ENCODE measurements at places on chromosomes 7 and 10.
A peak's percentile ranks its signal among the peaks of the same experiment; 100 is the strongest.

- DNase-seq: no peak
These were observed 161.5 kb downstream of the SEMA3D start for GRCh38 chr7:85025312-85025756.

GRCh38 chr7:20350518-20350951 lies 19.8 kb downstream of the ITGB8 start:
- DNase-seq: peak; percentile 58

- no peak for DNase-seq
These were observed 74.1 kb downstream of the VWA2 start for GRCh38 chr10:114313139-114313538.

DNA sequence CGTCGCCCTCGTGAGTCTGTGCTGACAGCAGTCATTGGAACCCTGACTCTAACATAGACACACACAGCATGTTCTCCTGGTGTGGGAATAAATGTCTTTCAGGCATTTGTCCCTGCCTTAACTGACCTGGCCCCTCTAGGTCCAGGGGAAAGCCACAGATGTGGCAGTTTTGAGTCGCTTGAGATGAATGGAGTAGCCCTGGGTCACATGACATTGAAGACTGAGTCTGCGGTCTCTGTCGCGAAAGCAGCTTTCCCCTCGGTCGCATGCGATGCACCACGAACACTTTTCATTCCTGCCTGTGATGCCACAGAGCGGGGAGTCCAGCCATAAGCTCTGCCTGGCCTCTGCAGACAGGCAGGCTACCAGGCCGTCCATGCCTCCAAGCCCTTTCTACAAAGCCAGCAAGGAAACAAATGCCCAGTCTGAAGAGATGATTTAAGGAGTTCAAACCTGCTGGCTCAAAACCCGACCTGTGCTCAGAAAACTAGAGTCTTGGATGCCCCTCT lies 172.3 kb downstream of the WDR37 start:
- DNase-seq: no peak

GRCh38 chr7:2928613-2929311 lies 84.7 kb upstream of the GNA12 start:
- no peak for DNase-seq

GRCh38 chr7:6160191-6160623 lies 112.2 kb downstream of the CYTH3 start:
- no peak for DNase-seq

DNA sequence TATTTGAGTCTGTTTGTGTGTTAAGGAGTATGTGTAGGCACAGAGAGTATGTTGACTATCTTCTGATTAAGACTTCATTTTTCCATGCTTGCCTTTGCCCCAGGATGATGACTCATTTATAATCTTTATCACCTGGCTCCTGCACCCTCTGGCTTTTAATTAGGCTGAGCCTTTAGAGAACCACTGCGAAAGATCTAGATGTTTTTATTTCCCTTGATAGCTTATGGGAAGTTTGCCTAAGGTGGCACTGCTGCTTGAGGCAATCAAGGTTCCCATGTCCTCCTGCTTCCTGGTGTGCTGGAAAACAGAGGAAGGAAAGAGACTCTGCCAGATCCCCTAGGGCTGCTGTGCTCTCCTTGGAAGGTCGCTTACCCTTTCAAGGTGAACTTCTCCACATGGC lies 114.6 kb downstream of the ARL4A start:
- DNase-seq: no peak

DNA sequence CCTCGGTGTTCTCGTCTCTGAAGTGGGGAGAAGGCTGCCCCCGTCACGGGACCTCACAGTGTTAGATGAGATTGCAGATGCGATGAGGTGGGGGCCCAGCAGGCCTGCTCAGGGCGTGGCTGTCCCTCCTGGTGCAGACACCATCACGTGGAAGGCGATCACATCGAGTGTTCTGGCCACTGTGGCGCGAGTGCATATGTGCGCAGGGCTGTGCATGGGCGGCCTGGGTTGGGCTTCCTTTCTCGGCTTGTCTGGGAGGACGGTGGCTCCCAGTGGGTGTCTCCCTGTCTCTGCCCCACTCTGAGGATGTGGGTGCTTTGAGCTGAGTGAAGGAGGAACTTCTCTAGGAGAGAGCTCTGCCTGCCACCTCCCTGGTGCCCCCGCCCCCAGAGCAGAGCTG lies 83.1 kb downstream of the LHPP start:
- DNase-seq: no peak

DNA sequence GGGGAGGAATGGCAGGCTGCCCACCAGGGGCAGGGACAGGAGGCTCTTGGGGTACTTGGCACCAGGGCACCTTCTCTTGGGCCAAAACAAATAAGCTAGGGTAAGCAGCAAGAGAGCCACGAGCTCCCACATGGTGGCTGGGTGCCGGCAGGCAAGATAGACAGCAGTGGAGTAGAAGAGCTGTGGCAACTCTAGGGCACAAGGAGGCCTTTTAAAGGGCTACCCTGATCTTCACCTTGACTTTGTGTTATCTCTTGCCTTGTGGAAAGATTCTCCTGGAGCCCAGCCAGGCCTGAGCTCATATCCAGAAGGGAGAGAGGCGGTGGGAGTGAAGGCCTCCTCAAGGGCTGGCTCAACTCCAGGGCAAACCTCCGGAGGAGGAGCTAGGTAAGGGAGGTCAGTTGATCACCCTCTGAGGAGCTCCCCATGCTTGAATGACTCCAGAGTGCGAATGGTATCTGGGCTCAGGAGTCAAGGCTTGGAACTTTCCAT lies at the start of gene CYP17A1:
Gene CYP17A1 (minus strand): TSS at position 184 of the 492 bp plus-strand sequence. CDS start 52 bp downstream, at position 132.
- no peak for DNase-seq

DNA sequence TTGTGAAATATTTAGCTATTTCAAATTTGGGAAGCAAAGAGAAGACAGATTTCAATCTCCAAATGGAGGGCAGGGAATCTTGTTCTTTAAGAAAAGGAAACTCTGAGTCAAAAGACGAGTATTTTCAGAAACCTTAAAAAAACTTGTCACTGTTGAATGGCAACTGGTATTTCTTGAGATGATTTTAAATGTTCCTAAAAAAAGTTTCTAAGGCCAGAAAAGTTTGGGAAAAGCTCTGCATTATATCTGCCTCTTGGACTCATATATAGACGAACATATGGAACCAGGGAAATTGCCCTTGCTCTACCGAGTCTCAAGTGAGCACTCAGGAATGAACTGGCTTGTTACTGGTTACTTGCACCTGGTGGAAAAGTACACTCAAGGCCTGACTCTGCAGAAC lies 69.5 kb downstream of the ADAM22 start:
- no peak for DNase-seq

- no peak for DNase-seq
These were observed 270.5 kb downstream of the CCDC3 start for GRCh38 chr10:12730809-12731519.

DNA sequence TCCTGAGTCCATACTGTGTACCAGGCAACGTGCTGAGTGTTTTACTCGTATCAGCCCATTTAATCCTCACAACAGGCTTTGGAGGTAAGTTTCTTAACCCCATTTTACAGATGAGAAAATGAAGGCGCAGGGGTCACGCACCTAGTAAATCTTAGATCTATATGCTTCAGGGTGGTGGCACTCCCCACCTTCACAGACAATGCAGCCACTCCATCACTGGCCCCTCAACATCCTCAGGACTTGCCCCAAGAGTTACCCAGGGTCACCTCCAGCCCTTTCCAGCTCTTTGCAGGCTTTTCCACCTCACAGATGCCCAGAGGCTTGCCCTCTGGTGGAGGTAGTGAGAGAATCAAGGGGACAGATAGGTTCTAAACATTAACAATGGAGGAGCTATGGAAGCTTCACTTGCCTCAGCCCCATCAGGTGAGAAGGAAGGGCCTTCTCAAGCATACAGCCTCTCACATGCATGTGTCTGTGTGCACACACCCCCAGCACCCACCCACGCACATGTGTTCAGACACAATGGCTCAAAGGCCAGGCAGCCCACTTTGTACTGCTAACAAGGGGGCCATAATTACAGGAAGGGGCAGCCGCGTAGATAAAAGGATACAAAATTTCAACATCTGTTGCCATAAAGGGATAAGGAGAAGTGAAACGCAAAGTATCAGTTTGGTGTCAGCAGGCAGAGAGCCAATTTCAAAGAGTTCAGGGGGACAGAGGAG lies 29.1 kb downstream of the DPCD start:
- DNase-seq: no peak

DNA sequence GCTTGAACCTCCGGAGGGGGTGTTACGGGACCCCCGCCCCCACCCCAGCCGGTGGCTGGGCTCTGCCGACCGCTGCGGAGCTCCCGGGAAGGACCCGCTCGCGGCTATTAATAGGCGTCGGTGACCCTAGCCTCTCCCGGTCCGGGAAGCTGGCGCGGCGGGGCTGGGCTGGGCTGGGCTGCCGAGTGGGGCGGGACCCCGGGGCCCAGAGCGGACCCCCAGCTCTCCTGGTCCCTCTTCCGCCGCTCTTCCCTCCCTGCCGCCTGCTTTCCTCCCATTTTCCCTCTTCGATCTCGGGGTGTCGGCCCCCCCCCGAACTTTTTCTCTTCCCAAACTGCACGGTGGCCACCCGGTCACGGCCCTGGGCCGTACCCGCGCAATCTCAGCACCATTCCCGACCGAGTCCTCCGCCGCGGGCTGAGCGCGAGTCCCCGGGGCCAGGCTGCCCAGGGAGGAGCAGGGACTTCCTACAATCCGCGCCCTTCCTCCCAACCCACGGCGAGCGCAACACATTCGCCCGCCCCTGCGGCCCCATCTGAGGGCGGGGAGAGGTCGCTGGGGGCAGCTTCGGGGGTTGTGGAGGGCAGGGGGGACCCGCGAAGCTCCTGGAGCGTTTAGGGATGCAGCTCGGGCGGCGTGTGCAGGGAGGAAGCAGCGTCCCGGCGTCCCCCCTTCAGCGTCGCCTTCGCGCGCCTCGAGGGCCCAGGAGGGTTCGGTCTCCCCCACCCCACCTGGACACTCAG lies 3.1 kb upstream of the ELFN1 start:
- DNase-seq: no peak

DNA sequence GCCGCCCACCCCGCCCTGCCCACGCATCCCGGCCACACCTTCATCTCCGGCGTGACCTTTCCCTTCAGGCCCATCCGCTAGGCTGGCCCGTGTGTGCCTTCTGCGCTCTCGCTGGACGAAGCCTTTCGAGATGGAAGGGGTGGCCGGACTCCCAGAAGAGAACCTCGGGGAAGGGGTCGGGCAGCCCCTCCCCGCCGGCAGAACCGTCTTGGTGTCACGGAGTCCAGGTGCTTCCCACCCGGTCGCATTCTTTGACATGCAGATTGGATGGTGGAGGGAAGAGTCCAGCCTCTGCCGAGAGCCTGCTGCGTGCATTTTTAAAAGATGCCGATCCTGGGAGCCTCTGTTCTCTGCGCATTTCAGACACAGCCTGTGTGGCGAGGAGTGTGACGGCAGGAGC lies 7.3 kb upstream of the ZNF853 start:
- DNase-seq: no peak

DNA sequence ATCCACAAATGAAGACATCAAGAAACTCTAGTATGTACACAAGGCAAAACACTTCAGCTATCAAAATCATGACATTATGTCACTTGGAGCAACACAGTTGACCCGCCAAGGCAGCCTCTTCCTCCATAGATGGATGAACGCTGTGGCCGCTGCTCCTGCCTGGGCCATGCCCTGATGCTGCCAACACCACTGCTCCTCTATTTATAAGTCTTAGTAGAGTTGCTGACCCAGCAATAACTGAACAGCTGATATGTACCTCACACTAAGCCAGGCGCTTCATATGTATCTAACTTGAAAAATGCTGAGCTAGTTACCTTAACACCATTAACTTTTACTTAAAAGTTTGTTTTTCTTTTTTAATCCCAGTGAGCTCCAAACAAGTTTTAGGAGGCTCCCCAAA lies 131.9 kb downstream of the LYZL1 start:
- no peak for DNase-seq

DNA sequence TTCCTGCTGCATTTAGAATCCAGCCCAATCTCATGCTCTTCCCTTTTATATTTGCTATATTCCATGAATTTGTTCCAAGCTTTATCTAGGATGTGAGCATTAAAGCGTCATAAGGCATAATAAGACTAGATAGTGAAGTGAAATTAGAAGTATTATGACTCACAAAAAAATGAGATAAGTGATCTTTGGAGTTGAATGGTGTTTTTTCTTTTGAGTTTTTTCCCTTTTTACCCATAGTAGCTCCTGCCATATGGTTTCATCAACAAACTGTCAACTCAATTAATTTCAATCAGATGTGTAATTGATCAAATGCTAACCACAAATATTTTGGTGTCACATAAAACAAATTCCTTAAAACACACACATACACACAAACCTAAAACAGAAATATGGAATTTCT lies 17.0 kb downstream of the KLHDC10 start:
- DNase-seq: no peak

GRCh38 chr10:59079386-59080226 lies 96.8 kb upstream of the PHYHIPL start:
- DNase-seq: no peak

DNA sequence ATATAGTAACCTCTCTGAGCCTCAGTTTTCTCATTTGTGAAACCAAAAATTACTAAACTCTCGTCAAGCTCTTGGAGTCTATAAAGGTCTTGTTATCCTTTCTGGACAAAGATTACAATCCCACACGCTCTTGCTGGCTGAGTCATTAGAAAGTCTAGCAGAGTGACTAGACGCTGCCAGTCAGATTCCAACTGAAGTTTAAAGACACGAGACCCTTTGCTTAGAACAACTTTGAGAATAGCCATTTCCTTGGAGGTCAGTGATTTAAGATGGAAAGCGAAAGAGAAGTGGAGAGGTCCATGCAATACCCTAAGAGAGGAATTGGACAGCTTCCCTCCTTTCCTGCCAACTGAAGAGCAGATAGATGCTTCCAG lies 119.5 kb downstream of the APBB1IP start:
- no peak for DNase-seq

- DNase-seq: no peak
These were observed 248.1 kb upstream of the HPS1 start for GRCh38 chr10:98694883-98695282.

GRCh38 chr10:46555713-46556514 lies 544 bp downstream of the GPRIN2 start:
- no peak for DNase-seq

- DNase-seq: no peak
These were observed 83.8 kb upstream of the CHST15 start for GRCh38 chr10:124177180-124177518.

- no peak for DNase-seq
These were observed 61.2 kb downstream of the C10orf105 start for GRCh38 chr10:71658467-71658745.

GRCh38 chr7:34835901-34836600 lies 178.0 kb downstream of the NPSR1 start:
- no peak for DNase-seq

DNA sequence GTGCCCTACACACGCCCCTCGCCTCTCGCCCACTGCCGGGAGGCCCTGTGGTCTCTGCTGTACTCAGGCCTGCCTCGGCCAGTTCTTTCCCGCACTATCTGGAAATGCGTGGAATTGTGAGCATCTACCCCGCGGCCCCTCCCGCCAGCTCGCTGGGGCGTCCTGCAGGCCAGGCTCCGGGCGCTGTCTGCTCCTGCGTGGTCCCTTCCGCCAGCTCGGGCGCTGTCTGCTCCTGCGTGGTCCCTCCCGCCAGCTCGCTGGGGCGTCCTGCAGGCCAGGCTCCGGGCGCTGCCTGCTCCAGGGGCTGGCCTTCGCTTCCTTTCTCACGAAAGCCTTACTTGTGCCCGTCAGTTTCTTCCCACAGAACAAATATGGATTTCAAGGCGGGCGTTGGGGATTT lies 14.9 kb downstream of the GET4 start:
- no peak for DNase-seq

GRCh38 chr10:3357737-3358136 lies 185.2 kb upstream of the PITRM1 start:
- DNase-seq: no peak

- no peak for DNase-seq
These were observed 23.9 kb downstream of the ATP6V1F start for GRCh38 chr7:128886391-128887168.
